ENCODE measurements at places on chromosomes 1 and 21. TPM values are rescaled to one million over a fixed set of nuclear protein-coding genes. Genes with fewer than 3 reads are reported as not detected.

Gene CD52
- total RNA-seq: 1.7 TPM

Gene MIS18A
- 7.8 TPM for total RNA-seq

Gene DCST2
- 0.49 TPM for total RNA-seq

Gene HIVEP3
- 0.93 TPM for total RNA-seq

Gene CSRP1
- 42.0 TPM for total RNA-seq

Gene UTS2
- not detected for total RNA-seq

Gene EPHA2
- total RNA-seq: 3.3 TPM

Gene APOBEC4
- total RNA-seq: not detected

Gene ANKRD65
- total RNA-seq: 13.9 TPM

Gene ELAVL4
- 0.13 TPM for total RNA-seq

Gene RNF186
- total RNA-seq: not detected

Gene RGS1
- total RNA-seq: 3.0 TPM

Gene CD84
- 2.0 TPM for total RNA-seq

Gene FGR
- 1.4 TPM for total RNA-seq

Gene EPHA10
- 0.04 TPM for total RNA-seq

Gene CLEC20A
- 0.04 TPM for total RNA-seq

Gene HES2
- not detected for total RNA-seq

Gene ACBD6
- 51.6 TPM for total RNA-seq

Gene SERPINC1
- total RNA-seq: 0.13 TPM

Gene RBM11
- 0.13 TPM for total RNA-seq

Gene LHX8
- total RNA-seq: 0.09 TPM

Gene S100A9
- 17.8 TPM for total RNA-seq

Gene MMP23B
- 50.7 TPM for total RNA-seq

Gene SYCP1
- total RNA-seq: not detected

Gene MIXL1
- total RNA-seq: 0.27 TPM

Gene SPRR2B
- total RNA-seq: not detected

Gene PDIK1L
- 7.0 TPM for total RNA-seq
